Stimulated activated CD8-positive, alpha-beta memory T cell treated with anti-CD3 and anti-CD28 coated beads, Interleukin-4, amount 100 ng/mL, for 4 hours (primary cell): ENCODE measurements at places on chromosomes 11 and 22.

DNA sequence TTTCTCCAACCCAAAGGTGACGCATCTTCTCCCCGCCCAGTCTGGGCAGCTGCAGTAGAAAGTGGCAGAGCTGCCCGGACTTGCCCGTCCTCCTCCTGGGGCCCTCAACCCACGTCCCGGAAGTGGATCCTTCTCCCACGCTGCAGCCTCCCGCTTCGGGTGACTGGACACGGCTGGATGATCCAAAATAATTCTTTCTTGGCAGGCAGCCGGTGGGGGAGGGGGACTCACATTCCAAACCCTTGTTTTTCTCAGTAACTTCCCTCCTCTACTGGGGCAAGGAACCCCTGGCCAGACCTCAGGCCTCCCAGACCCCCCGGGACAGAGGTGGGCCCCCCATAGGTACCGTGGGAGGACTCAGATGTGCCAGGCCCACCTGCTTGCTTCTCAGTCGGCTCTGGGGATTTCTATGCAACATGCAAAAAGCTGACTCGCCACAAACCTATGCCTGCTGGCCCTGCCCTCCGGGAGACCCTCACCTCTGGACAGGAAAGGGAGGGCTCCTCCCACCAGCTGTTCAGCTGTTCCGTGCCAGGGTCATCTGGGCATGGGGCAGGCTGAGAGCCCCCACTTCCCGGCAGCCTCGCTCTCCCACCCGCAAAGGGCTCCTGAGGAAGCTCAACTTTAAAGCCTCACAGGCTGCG is 1.4 kb downstream of the PLXNB2 start:
- DNase-seq = no peak

DNA sequence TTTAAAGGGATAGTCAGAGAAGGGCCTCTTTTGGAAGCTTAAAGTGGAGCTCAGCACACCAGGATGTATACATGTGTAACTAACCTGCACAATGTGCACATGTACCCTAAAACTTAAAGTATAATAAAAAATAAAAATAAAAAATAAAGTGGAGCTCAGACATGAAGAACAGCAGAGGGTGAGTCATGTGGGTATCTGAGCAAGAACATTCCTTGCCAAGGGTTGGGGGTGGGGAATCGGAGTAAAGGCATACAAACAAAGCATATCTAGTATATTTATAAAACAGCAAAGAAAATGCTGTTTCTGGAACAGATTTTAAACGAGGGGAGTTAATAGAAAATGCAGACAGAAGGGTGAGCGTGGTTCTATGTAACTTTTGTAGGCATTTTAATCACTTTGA is 562.6 kb upstream of the ANO3 start:
- no peak for DNase-seq

- no peak for DNase-seq
Measured at GRCh38 chr11:86458294-86459001, 83.8 kb downstream of the CCDC81 start.

- DNase-seq = no peak
Measured at GRCh38 chr11:30171661-30172060, 59.2 kb upstream of the FSHB start.

DNA sequence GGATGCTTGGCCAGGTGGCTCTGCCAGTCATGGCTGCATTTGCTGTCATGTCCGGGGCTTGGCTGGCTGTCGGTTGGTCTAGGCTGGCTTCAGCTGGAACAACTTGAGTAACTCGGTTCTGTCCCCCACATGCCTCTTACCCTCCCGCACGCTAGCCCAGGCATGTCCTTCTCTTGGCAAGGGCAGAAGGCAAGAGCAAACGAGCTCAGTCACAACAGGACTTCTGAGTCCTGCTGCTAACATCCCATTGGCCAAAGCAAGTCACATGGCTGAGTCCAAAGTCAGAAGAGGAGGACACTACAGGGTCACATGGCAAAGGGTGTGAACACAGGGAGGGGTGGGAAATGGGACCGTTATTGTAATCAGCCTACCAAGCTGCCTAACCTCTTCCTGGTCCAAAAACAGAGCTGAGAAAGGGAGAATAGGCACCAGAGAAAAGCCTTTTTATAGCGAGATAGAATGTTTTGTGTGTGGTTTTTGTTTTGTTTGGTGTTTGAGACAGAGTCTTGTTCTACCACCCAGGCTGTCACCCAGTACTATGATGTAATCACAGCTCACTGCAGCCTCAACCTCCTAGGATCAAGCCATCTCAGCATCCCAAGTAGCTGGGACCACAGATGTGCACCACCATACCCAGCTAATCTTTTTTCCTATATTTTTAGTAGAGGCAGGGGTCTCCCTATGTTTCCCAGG is 81.9 kb downstream of the MN1 start:
- no peak for DNase-seq

GRCh38 chr11:131157678-131158077 is 212.7 kb upstream of the NTM start:
- DNase-seq = no peak
